ENCODE measurements at places on chromosomes 2 and 18.

DNA sequence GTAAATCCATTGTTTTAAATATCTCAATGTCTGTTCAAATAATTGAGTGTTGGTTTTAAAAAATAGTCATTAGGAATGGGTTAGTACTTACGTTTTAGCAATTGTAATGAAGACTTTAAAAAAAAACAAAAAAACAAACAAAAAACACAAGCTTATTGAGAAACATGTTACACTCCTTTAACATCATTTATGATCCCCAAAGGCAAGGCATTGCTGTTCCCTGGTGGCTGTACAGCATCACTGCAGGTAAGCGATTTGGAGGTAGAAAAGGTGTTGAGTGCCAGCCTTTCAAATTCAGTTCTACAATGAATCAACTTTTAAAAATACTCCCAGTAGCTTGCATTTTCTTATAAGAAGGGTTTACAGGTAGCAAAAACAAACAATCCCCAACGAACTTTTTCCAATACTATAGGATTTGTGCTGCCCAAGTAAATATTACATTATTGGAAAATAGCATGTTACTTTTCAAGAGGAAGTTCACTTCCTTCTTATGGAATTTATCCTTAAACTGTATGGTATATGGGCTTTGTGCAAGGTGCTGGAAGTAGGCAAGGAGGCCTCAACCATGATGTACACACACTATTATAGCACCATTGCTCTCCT lies 27.5 kb downstream of the CNRIP1 start:
- no peak for DNase-seq

DNA sequence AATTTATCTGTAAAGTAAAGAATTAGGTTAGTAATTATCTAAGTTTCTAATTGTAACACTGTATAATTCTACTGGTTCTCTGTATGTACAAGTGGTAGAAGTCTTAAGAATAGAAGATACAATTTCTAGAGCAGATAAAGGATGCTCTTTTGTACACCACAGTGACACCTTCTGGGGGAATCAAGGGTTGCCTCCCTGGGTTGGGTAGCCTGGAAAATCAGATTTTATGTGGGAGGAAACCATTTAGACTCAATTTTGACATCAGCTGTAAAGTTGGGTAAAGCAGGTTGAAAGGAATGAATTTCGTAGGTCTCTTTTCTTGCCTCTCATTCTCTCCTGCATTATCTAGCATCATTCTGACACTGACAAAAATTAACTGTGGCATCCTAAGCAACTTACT lies 354.8 kb downstream of the DCC start:
- DNase-seq: no peak

- no peak for DNase-seq
These were observed 125.4 kb downstream of the OSBPL1A start for GRCh38 chr18:24272229-24272525.

- DNase-seq: no peak
These were observed 69.0 kb downstream of the TPO start for GRCh38 chr2:1482253-1482675.

DNA sequence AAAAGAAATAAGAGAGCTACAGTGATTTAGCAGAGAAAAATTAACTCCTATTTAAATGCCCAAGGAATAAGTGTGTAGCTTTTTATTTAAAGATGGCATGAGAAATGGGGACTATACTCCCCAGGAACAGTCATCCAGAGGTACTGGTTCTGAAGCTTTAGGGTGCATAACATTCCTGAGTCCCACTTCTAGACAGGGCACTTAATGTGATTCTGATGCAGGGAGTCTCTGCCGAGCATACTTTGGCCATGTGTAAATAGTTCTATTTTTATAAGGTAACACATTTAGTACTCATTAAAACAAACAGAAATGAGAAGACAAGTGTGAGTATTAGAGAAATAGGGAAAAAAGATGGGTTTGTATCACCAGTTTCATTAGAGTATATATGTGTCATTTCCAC lies 154.7 kb upstream of the WDSUB1 start:
- DNase-seq: no peak

- no peak for DNase-seq
These were observed 198.5 kb upstream of the ITGA4 start for GRCh38 chr2:181258720-181259119.

DNA sequence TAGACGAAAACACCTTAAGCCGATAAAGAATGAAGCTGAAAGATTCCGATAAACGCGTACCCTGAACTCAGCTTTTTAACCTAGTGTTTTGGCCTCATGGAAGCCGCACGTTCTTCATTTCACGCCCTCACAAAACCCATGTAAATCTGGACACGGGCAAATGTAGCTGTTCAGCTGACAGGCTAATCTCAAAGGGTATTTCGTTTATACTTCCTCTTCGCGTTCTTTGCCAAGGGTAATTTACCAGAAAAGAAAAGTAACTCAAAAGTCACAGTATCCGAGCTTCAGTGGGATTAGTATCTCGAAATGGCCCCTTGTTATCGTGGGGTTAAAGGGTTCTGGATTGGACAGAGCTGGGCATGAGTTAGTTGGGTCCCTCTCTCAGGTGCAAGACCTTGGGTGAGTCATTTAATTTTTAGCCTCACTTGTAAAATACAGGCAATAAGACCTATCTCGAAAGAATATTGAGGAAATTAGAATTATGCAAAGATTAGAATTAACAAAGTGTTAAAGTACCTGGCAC lies 22.0 kb upstream of the STPG4 start:
- no peak for DNase-seq

GRCh38 chr2:234964631-234965461 lies 13.0 kb downstream of the SH3BP4 start:
- DNase-seq: no peak

DNA sequence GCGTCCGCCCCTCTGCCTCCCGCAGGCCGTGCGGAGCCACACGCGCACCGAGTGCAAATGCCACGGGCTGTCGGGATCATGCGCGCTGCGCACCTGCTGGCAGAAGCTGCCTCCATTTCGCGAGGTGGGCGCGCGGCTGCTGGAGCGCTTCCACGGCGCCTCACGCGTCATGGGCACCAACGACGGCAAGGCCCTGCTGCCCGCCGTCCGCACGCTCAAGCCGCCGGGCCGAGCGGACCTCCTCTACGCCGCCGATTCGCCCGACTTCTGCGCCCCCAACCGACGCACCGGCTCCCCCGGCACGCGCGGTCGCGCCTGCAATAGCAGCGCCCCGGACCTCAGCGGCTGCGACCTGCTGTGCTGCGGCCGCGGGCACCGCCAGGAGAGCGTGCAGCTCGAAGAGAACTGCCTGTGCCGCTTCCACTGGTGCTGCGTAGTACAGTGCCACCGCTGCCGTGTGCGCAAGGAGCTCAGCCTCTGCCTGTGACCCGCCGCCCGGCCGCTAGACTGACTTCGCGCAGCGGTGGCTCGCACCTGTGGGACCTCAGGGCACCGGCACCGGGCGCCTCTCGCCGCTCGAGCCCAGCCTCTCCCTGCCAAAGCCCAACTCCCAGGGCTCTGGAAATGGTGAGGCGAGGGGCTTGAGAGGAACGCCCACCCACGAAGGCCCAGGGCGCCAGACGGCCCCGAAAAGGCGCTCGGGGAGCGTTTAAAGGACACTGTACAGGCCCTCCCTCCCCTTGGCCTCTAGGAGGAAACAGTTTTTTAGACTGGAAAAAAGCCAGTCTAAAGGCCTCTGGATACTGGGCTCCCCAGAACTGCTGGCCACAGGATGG lies 7.1 kb upstream of the WNT10A start:
- peak; percentile 13 for DNase-seq

GRCh38 chr2:74576863-74577229 lies 22.3 kb downstream of the DOK1 start:
- DNase-seq: no peak

DNA sequence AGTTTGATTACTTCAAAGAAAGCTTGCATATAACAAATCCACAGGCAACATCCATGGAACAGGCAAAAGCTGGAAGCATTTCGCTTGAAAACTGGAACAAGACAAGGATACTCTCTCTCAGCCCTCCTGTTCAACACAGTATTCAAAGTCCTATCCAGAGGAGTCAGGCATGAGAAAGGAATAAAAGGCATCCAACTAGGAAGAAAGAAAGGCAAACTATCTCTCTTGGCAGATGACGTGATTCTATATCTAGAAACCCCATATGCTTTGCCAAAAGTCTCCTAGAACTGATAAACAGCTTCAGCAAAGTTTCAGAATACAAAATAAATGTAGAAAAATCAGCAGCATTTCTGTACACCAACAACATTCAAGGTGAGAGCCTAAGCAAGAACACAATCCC lies 34.1 kb upstream of the MC4R start:
- no peak for DNase-seq

DNA sequence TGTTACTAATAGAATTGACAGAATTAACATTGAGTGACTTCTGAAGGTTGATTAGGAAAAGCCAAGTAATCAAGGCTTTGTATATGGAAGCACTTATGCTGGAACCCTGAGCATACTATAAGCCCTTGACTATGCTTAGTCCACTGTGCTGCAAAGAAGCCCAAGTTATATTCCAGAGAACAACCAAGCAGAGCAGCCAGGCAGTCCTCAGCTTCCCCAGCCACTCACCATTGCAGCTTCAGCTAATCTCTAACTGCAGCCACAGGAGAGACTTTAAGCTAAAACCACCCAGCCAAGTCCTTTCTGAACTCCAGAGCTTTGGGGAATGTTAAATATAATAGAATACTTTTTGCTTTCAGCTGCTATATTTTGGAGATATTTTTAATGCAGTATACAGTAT lies 164.4 kb upstream of the VWC2L start:
- no peak for DNase-seq

DNA sequence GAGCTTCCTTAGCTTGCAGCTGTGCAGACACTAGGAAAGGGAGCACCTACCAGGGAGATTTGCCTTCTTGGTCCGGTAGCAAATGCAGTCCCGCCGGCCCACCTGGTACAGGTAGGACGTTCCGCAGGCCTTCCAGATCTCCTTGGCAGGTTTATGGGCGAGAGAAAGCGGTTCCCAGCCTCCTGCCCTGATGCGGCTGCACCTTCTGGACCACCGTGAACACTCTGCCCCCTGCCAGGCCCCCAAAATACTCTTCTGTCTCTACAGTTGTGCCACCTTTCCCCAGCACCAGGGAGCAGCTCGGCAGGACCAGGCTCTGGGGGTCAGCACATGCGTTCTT lies 67.4 kb downstream of the HNRNPLL start:
- no peak for DNase-seq

GRCh38 chr2:44956843-44957242 lies 15.3 kb downstream of the SIX3 start:
- no peak for DNase-seq

DNA sequence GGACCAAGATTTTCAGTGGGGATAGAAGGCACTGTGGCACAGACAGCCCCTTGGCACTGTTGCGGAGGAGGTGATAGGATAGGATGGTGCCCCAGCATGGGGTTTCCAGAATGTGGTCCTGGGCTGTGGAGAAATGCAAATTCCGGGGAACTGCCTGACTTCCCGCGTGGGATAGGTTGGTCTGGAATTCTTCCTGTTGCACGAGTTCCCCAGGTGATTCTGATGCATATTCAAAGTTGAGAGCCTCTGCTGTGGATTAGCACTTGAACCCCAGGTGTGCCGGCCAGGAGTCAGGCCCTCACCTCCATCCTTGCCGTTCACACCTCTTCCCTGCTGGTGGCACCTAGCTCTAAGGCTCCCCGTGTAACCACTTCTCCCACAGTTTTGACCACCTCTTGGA lies 15.5 kb downstream of the NCK2 start:
- no peak for DNase-seq

GRCh38 chr2:85984788-85985187 lies 96.0 kb upstream of the ST3GAL5 start:
- DNase-seq: no peak

GRCh38 chr2:24392542-24393059 lies 32.3 kb upstream of the ITSN2 start:
- DNase-seq: no peak

DNA sequence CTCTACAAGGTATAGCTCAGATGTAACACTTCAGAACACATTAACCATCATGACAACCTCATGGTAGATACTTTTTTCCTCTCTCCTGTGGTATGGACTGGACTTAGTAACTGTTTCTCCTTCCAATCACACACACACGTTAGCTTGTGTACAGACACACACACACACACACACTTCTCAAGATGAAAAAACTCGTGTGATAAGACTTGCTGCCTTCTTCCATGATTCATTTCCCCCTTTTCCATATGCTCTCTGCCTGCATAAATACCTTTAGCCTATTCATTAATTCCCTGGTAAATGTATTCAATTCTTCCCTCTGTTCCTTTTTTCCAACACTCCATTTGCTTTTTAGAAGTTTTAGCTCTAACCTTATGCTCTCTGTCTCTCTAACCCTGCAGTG lies 118.9 kb upstream of the TANK start:
- DNase-seq: no peak

GRCh38 chr18:46668135-46668534 lies 11.1 kb upstream of the LOXHD1 start:
- peak; percentile 42 for DNase-seq

DNA sequence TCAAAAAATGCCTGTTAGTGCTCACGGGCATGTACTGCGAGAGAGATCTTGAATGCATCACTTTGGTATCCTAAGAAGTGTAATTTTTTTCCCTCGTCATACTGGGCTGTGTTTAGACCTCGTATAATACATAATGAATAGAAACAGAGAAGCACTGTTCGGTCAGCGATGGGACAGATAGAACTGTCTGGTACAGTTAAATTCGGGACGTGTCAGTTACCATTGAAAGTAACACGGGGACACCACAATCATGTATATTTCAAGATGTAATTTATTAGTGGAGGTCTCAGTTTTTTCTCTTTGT lies 1.8 kb downstream of the PKP4 start:
- no peak for DNase-seq

- no peak for DNase-seq
These were observed 392.4 kb downstream of the TXNL1 start for GRCh38 chr18:56245866-56246580.

DNA sequence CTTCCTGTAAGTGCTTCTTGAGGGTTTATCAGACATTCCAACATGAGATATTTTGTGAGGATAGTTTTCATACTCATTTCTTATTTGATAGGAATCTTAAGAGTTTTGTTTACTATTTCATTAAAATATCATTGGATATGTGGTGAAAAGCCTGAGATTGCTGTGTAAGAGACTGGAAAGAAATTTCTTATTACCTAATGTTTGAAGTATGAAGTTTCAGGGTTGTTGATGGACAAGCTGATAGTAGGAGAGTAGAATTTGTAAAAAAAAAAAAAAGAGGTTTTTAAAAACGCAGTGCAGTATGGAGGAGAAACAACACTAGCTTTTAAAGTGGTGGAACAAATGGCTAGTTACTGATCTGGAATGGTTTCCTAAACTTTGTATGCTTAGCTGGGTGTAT lies 7.7 kb downstream of the EPB41L5 start:
- no peak for DNase-seq

Data from thyroid gland (tissue), 4 donors.